Activated naive CD4-positive, alpha-beta T cell (primary cell): ENCODE measurements at places on chromosomes 1 and 21.

DNA sequence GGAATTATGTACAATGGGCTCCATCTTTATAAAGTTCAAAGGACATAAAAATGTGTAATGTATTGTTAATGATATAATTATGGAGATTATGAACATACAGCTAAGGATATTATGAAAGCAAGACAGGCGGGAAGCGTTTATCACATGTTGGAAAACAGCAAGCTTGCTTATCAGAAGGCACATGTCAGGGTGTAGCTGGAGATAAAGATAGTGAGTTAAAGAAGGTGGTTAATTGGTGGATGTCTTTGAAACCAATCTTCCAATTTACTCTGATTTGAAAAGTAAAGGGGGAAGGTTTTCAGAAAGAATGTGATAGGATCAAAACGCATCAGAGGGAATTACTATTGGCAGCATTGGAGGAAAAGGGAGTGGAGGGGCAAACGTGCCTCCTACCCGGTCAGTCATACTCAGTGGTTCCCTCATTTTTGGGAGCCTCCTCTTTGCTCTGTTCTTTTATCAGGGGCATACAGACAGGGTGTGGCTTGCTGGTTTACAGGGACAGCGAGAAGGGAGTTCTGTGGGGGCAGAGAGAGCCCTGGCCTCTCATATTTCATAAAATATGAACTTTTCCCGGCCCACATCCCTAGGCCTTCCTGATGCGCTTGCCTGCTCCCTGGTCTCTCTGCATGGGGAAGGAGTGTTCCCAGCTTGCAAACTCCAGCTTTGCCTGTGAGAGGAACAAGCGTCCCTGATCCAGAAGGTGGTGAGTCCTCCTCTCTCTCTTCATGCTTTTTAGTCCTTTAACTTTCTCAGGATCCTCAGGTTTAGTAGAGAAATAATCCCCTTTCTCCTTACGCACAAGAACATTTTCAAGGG lies 8.0 kb upstream of the SVBP start:
- DNase-seq = no peak

DNA sequence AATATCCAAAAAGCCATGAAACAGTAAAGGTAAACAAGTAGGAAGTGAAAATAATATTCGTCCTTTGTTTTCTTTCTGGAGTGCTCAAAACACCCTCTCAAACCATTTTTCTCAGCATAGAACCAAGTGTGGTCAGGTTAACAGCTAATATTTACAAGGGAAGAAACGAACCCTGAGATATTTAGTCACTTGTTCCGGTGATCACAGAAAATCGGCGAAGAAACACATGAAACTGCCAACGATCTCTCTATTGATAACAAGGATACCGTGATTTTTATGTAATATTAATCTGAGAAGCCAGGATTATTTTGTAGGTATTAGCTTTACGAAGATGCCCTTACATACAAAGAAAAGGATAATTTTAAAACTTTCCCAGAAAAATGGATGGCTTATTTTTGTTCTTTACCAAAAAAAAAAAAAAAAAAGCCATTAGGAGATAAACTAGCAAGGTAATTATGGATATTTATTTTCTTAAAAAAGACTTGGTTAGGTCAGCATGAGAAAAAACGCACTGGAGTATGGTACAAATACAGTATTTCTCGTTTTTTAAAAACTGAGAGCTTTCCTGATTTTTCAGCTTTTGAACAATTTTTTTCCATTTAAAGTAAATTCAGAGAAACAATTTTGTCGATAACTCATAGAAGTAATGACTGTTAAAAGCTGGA lies 107.3 kb upstream of the HNRNPU start:
- no peak for DNase-seq

DNA sequence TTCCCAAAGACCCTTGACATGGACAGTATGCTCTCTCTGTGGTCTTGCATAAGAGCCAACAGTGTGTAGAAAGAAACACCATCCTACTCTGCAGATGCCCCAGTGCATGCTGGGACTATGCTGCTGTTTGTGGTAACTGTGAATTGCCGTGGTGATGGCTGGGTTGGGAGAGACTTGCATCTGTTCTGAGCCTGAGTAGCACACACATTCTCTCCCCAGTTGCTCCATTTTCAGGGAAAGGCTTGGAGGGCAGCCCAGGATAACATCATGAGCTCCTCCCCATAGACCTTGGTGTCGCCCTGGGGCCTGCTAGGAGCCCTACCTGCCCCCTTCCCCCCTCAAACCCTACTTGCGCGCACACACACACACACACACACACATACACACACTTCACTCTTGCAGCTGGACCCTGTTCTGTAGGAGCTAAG lies 120.9 kb upstream of the IPO9 start:
- DNase-seq = no peak

- no peak for DNase-seq
Observed at GRCh38 chr1:155043301-155043702, 7.8 kb upstream of the ADAM15 start.

GRCh38 chr1:10378081-10378841 lies 20.6 kb upstream of the PGD start:
- no peak for DNase-seq

- DNase-seq = no peak
Observed at GRCh38 chr1:162861101-162861500, at the start of gene CCDC190. Gene CCDC190, minus strand, starts transcription at chr1:162861175. Its CDS starts 1,529 bp downstream, at chr1:162859646.

DNA sequence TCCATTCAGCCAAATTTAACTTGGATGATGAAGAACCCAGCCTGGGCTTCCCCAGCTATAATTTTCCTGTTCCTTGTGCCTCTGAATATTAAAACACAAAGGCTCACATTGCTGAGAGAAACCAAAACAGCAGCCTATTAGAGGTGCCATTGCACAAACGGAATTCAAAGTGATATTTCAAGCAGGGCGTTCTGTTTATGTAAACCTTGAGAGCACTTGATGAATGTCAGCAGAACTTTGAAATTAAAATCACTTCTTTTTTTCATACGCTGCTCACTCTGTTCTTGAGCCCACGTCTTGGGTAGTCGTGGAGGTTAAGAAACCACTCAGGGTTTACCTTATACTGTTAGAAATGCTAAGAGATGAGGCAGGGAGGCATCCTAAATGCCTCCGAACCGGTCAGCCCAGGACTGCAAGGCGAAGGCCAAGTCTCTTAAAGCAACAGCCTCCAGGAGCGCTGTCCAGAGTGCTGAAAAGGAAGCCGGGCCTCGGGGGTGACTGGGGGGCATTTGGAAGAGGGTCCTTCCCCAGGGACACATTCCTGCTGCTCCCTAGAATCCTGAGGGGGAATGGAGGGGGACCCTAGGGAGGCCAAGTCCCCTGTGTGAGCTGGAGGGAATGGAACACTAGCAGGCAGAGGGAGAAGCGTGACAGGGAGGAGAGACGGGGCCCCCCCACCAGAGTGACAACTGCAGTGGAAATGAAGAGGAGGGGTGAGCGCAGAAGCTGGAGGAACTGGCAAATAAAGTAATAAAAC lies 154.8 kb upstream of the VAMP3 start:
- peak; percentile 5 for DNase-seq

DNA sequence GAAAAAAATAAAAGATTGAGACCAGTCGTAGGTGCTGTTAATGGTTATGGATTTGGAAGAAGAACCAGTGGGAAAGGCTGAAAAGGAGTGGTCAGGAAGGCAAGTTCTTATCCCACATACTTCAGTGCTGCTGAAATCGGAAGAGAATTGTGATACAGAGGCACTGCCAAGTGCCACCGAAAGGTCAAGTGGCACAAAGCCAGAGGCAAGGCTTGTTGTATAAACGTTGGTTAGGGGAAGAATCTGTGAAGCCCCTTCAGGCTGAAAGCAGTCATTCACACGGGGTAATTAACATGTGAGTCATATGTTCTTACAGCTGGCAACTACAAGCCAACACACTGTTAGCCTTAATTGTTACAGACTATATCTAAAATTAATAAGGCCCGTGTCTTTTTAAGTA lies 48.8 kb downstream of the ZBTB40 start:
- DNase-seq = no peak
